ENCODE measurements at places on chromosomes 4 and X.

GRCh38 chrX:40506201-40506985, 74.4 kb upstream of the ATP6AP2 start:
- no peak for DNase-seq

DNA sequence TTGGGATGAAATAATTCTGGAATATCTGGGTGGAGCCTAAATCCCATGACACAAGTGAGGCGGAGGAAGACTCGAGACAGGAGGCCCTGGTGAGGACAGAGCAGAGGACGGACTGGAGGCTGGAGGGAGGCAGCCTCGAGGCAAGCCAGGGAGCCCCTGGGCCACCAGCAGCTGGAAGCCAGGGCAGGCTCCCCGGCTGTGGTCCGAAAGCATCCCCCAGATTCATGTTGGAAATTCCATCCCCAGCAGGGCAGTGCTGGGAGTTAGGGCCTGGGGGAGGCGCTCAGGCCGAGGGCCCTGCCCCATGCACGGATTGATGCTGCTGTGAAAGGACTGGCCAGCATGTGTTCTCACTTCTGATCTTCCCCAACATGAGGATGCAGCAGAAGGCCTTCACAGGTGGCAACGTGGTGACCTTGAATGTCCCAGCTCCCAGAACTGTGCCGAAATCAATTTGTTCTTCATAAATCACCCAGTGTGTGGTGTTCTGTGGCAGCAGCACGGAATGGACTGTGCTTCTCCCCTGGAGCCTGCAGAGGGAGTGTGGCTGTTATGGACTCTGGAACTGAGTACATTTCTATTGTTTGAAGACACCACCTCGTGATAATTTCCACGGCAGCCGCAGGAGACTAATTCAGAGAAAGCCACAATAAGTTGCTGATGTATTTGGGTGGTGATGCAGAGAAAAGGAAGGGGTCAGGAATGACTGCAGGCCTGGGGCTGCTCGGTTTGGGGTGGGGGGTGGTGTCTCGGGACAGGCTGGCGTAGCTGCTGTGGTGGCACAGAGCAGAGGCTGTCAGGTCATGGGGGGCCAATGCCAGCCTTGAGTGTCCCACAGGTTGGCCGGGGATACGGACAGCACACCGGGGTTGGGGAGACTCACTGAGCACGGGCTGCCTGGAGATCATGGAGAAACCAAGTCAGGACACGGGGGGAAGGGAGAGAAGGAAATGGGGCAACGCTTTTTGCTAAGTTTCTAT, 56.9 kb downstream of the PCGF3 start:
- DNase-seq, result no peak

- DNase-seq, result no peak
Observed at GRCh38 chr4:142886566-142886965, 40.5 kb upstream of the INPP4B start.

- DNase-seq, result no peak
Observed at GRCh38 chr4:84962102-84962501, 4.4 kb downstream of the WDFY3 start.

DNA sequence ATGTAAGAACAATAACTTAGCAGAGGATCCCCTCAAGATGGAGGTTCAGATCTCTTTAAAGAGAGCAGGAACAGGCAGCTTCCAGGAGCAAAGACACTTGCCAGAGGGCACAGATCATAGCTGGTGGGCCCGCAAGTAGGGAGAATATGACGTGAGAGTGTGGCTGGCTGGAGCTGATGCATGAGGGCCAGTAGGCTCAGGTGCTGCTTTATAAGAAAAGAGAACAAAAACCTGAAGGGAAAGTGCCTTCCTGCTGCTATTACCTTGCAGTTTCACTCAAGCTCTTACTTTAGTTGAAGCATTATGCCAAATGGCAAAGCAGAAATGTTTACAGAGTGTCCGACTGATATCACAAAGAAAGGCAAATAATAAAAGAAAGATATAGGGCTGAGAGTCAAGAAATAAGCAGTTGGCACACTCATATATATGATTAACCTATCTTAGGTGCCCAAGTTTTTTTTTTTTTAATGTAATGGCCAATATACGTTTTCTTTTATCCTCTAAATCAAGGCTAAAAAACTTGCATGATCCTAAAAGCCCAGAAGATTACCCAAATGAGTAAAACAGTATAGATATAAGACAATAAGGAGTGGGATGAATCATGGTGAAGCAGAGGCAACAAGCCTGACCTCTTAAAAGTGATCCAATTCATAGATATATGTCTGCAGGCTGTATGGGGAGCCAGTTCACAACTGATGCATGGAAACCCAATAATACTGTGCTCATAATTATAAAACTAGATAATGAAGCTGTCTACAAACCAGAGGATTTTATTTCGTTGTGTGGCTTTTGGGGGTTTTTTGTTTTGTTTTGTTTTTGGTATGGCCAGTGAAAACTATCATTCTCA, 12.6 kb downstream of the NR0B1 start:
- no peak for DNase-seq

- no peak for DNase-seq
Observed at GRCh38 chr4:86386817-86387415, 27.1 kb upstream of the MAPK10 start.

GRCh38 chrX:48541140-48541814, 1.8 kb downstream of the TBC1D25 start:
- no peak for DNase-seq

DNA sequence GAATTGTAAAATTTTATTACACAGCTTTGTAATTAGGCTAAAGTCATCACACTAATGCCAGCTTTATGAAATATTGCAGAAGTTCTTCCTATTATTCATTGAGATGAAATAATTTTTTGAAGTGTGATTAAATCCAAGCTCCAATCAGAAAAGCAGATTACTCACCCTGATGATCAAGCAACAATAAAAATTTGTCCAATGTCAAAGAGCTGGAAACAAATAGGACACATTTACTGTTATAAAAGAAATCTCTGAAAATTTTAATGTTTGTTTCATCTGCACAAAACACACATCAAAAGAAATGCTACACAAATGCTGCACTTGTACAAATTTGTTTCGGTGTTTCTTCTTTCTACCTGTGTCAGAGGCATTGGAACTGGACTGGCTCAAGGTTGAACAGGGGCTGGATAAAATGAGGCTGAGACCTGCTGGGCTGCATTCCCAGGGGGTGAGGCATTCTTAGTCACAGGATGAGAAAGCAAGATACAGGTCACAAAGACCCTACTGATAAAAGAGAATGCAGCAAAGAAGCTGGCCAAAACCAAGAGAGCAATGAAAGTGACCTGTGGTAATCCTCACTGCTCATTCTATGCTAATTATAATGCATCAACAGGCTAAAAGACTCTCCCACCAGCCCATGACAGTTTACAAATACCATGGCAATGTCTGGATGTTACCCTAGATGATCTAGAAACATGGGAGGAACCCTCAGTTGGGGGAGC, 78.3 kb downstream of the GASK1B start:
- peak; percentile 66 for DNase-seq

DNA sequence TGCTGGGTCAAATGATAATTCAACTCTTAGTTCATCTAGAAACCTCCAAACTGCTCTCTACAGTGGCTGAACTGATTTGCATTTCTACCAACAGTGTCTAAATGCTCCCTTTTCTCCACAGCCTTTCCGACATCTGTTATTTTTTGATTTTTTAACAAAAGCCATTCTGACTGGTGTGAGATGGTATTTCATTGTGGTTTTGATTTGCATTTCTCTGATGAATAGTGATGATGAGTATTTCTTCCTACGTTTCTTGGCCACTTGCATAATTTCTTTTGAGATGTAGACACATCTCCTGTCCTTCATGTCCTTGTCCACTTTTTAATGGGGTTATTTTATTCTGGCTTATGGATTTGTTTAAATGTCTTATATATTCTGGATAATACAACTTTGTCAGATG, 298.2 kb upstream of the ARSJ start:
- DNase-seq, result no peak

DNA sequence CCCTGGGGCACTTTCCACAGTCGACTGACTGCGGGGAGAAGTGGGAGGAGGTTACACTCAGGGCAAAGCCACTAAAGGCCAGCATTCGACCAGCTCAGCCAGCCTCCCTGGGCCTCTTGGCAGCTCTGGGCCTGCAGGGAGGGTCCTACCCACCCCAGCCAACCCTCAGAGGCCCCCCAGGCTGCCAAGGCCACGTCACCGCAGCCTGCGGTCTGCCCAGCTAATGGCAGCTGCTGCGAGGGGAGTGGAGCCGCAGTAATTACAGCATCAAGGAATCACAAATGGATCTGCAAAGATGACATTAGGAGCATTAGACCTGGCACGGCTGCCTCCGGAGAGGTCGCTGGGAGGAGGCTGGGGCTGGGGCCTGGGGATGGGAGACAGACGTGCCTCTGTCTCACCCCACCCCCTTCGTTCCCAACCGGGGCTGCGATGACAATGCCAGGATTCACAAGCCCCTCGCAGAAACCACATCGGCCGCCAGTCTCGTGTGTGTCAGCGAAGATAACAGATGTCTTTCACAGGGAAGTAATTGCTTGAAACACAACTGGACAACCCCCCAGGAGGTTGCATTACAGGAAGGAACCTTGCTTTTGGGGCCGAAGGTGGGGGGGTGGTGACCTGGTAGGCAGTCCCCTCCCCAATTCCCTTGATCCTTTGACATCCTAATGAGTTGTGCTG, 367.6 kb downstream of the BCOR start:
- DNase-seq, result no peak

- no peak for DNase-seq
Observed at GRCh38 chr4:149269835-149270234, 545.8 kb downstream of the IQCM start.

GRCh38 chrX:41661366-41662095, 27.2 kb upstream of the GPR34 start:
- no peak for DNase-seq

DNA sequence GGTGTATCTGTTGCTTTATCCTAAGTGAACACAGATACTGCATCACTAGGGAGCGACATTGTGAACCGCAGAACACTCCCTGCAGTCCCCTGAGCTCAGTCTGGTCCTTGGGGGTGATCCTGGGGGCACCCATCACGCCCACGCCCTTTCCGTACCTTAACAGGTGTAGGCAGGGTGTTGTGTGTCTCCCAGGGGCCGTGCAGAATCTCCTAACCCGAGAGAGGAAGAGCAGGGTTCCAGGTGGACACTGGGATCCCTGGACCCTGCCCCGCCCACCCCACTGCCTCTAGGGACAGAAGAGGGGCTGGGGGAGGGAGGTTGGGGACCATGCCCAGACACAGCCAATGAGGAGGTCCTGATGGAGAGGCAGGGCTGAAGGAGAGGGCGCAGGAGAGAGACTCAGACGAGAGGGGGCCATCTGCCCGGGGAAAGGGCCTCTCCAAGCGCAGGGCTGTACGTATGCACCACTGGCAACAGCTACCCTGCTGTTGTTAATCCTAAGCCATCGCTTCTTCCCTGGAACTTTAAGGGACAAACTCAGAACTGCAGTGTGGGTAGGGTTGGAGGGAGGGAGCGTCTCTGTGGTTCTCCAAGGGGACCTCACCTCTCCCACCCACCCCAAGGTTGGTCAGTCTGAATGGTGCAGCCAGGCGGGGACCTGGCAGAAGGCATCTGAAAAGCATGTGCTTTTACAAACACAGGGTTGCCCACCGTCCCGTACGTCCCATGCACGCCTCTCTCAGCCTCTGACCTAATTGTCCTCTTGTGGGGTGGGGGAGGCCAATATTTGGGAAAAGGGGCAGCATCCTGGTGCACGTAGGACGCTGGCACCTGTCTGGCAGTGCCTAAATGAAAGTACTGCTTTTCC, 2.5 kb downstream of the P2RY8 start:
- no peak for DNase-seq

DNA sequence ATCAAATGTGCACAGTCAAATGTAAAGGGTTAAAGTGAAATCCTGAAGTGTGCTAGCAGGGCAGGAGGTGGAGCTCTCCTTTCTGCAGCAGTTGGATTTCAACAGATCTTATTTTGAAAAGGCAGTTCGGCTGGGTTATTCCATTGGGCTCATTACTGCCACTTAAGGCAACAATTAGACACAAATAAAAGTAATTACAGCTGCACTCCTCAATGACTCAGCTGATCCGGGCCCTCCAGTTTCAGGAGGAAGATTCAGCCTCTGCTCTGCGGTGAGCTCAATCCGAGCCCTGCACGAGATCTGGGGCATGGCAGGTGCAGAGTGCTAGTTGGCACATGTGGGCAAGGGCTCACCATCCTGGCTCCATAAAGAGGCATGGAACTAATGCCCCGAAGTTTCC, 85.4 kb downstream of the PHKA2 start:
- no peak for DNase-seq

DNA sequence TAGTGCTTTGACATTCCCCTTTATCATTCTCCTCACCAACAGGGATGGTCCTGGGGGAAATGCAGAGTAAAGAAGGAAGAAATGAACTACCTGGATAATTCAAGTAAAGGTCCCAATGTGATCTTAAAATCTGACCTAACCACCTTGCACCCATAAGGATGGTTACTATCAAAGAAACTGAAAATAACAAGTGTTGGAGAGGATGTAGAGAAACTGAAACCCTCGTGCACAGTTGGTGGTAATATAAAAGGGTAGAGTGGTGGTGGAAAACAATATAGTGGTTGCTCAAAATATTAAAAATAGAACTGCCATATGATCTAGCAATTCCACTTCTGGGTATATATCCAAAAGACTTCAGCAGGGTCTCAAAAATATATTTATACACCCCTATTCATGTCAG, 298.6 kb upstream of the PPARGC1A start:
- DNase-seq, result no peak

DNA sequence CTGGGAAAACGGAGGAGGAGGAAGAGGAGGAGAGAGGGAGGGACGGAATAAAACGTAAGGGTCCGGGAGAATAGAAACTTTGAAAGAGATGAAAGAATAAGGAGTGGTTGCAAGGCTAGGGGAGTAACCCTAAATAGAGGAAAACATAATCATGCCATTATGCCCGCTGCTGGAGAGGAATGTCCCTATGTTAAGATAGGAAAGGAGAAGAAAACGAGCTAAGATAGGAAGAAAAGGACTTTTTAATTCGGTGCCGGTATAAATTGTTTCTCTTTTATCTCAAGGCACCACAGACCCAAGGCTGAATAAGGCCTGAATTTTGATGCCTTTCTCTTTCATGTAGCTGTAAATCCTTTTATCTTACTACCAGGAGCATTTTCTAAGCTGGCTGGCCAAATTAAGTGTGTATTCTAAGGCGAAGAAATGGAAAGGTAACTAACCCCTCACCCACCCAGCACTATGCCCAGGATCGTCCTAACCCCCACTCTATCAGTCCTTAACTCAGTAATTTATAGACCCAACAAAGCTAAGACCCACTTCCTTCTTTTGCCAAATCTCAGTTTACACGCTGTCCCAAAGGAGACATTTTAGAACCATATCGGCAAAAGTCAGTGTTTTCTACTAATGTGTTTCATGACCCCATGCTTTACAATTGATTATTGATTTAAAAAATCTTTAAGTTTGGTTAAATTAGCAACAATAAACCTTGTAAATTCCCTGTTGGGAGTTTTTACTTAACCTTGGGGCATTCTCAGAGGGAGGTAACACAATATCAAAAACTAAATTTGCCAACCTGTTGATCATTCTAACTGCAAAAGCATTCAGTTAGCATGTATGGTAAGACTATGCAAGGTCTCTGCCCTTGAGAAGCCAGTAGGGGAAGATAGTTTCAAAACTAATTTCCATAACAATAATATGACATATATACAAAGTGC, 1.1 kb upstream of the CUL4B start:
- DNase-seq, result no peak

DNA sequence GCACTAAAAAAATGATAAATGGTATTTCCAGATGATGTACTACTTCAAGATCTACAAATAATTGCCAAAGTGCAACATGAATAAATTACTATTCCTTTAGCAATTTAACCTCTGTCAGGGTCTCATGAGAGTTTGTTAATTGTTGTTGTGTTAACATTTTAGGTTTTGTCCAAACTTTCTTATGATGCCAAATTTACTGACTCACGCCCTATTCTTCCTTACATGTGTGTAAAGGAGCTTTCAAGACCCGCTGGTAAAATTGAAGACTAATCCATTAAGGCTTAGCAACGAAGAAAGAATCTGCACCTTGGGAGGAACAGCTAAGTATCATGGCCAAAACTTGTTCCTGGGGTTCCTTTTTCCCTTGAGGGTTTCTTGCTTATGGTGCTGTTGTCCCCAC, 252.7 kb upstream of the JADE1 start:
- no peak for DNase-seq
